ENCODE measurements at places on chromosomes 1 and 21.

DNA sequence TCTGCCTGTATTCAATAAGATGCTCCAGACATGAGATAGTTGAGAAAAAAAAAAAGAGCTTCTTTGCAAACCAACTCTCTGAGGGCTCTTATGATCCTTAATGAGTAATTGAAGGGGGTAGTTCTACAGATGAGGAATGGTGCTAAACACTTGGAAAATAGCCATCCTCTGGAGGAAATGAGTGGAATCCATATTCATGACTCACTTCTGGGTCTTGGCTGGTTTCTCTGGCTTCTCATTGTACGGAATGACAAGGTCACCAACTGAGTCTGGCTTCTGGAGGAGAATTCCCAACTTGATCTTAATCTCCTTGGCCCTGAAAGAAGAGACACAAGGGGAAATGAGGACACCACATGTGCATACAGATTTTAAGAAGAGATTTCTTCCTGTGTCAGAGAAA lies 34.7 kb downstream of the RGS5 start:
- no peaks in the 10 kb centered on the region for H3K36me3 ChIP-seq
- H3K27me3 ChIP-seq, result peaks cover 5% of the 10 kb centered on the region
- no peak overlapping the region for H3K27ac ChIP-seq
- H3K4me3 ChIP-seq, result no peak overlapping the region

- H3K4me1 ChIP-seq, result no peaks in the 10 kb centered on the region
- H3K4me3 ChIP-seq, result no peak overlapping the region
- H3K27ac ChIP-seq, result peak overlapping the region; percentile 55
Measured at GRCh38 chr1:180269645-180270529, 39.8 kb downstream of the LHX4 start.

- no peak overlapping the region for H3K27ac ChIP-seq
- no peak overlapping the region for H3K4me3 ChIP-seq
- H3K36me3 ChIP-seq, result no peaks in the 10 kb centered on the region
- H3K4me1 ChIP-seq, result no peaks in the 10 kb centered on the region
- no peak for DNase-seq
Measured at GRCh38 chr1:245288796-245289195, 134.0 kb downstream of the KIF26B start.

GRCh38 chr1:39272798-39273469 lies 68.4 kb downstream of the MACF1 start:
- peaks cover 11% of the 10 kb centered on the region for H3K36me3 ChIP-seq
- no peaks in the 10 kb centered on the region for H3K27me3 ChIP-seq
- peak overlapping the region; percentile 68 for H3K27ac ChIP-seq
- peak overlapping the region; percentile 17 for H3K4me3 ChIP-seq
- peaks cover 53% of the 10 kb centered on the region for H3K4me1 ChIP-seq

DNA sequence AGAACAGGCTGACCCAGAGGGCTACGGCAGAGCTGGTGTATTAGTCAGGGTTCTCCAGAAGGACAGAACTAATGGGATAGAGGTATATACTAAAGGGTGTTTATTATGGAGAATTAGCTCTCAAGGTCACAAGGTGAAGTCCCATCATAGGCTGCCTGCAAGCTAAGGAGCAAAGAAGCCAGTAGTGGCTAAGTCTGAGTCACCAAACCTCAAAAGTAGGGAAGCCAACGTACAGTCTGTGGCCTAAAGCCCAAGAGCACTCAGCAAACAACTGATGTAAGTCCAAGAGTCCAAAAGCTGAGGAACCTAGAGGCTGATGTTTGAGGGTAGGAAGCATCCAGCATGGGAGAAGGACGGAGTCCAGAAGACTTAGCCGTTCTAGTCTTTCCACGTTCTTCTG lies 179.2 kb downstream of the BACH1 start:
- no peaks in the 10 kb centered on the region for H3K36me3 ChIP-seq
- DNase-seq, result no peak
- no peaks in the 10 kb centered on the region for H3K27me3 ChIP-seq
- H3K4me1 ChIP-seq, result peaks cover 9% of the 10 kb centered on the region
- no peak overlapping the region for H3K27ac ChIP-seq

GRCh38 chr1:70616946-70617345 lies 205.9 kb downstream of the CTH start:
- H3K36me3 ChIP-seq, result no peaks in the 10 kb centered on the region
- no peaks in the 10 kb centered on the region for H3K4me1 ChIP-seq
- no peak overlapping the region for H3K27ac ChIP-seq
- no peak overlapping the region for H3K4me3 ChIP-seq

DNA sequence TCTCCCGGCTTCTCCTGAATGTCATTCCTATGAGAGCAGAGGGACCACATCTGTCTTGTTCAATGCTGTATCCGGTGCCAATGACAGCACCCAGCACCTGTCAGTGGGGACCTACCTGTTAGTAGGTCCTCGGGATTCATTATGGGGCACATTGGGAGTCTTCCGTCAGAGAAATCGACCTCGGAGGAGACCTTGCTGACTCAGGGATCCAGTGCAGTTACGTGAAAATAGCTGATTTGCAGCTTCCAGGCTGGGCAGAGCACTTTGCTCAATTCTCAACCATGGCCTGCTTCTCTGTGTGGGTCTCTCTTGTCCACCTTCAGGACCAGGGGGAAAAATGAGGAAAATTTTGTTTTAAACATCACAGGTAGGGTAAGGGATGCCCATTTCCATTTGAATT lies 130.2 kb downstream of the PRDM2 start:
- no peak for DNase-seq
- H3K27ac ChIP-seq, result no peak overlapping the region
- peaks cover 7% of the 10 kb centered on the region for H3K27me3 ChIP-seq
- no peaks in the 10 kb centered on the region for H3K36me3 ChIP-seq

DNA sequence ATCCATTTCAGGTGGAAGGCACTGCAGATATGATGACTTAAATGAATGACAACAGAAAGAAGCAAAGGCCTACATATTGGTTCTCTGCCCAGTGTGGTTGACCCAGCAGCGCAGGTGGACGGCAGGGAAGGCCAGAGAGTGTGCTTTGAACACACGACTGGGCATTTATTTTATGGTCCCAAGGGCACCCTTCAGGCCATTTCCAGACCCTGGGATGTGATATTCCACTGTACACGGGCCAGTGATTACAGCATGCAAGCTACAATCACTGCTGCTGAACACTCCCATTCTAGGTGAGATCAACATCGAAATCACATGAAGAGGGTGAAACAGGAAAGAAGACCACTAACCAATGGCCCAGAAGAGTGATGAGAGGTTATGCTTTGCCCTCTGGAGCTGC lies 33.8 kb downstream of the PCNX2 start:
- no peaks in the 10 kb centered on the region for H3K27me3 ChIP-seq
- no peak overlapping the region for H3K4me3 ChIP-seq
- DNase-seq, result no peak
- peaks cover 13% of the 10 kb centered on the region for H3K4me1 ChIP-seq
- peak overlapping the region; percentile 62 for H3K27ac ChIP-seq
- peaks cover 11% of the 10 kb centered on the region for H3K36me3 ChIP-seq

- peaks cover 41% of the 10 kb centered on the region for H3K4me1 ChIP-seq
- no peak overlapping the region for H3K27ac ChIP-seq
- H3K27me3 ChIP-seq, result no peaks in the 10 kb centered on the region
- H3K36me3 ChIP-seq, result peaks cover 5% of the 10 kb centered on the region
- no peak for DNase-seq
Measured at GRCh38 chr1:59015708-59016107, 231.9 kb upstream of the JUN start.

GRCh38 chr1:151314137-151314875 lies 12.9 kb downstream of the PI4KB start:
- no peak overlapping the region for H3K4me3 ChIP-seq
- H3K36me3 ChIP-seq, result peaks cover 6% of the 10 kb centered on the region
- no peaks in the 10 kb centered on the region for H3K27me3 ChIP-seq
- no peak for DNase-seq
- peak overlapping the region; percentile 98 for H3K27ac ChIP-seq

DNA sequence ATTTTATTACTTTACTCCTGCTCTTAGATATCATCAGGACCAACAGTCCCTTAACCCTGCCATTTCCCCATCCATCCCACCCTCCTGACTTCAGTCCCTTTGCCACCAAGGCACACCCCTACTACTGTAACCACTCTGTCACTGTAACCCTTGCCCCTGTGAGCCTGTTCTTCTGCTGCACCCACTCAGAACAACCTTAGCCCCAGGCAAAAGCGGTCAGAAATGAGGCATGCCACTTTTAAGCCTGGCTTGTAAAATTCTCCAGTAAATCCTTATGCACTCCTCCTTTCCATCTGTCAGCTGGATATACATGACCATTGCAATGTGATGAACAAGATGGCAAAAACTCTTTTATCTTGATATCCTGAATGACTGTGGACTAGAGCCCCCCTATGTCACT lies 555.0 kb upstream of the PLXNA2 start:
- H3K36me3 ChIP-seq, result no peaks in the 10 kb centered on the region
- no peaks in the 10 kb centered on the region for H3K4me1 ChIP-seq
- DNase-seq, result no peak
- H3K27me3 ChIP-seq, result no peaks in the 10 kb centered on the region

DNA sequence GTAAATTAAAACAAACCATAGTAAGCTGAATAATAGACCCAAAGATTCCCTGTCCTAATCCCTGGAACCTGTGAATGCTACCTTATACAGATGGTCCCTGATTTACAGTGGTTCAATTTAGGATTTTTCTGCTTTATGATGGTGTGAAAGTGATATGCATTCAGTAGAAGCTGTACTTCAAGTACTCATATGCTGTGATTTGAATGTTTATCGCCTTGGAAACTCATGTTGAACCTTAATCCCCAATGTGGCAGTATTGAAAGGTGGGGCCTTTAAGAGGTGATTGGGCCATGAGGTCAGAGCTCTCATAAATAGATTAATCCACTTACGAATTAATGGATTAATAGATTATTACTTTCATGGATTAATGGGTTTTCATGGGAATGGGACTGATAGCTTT lies 10.6 kb upstream of the RRP15 start:
- no peaks in the 10 kb centered on the region for H3K4me1 ChIP-seq
- H3K27ac ChIP-seq, result no peak overlapping the region
- no peak overlapping the region for H3K4me3 ChIP-seq
- no peaks in the 10 kb centered on the region for H3K27me3 ChIP-seq
- no peaks in the 10 kb centered on the region for H3K36me3 ChIP-seq

- DNase-seq, result no peak
- no peaks in the 10 kb centered on the region for H3K27me3 ChIP-seq
- no peak overlapping the region for H3K27ac ChIP-seq
- no peak overlapping the region for H3K4me3 ChIP-seq
- H3K4me1 ChIP-seq, result no peaks in the 10 kb centered on the region
- no peaks in the 10 kb centered on the region for H3K36me3 ChIP-seq
Measured at GRCh38 chr1:184362876-184363275, 24.0 kb upstream of the C1orf21 start.

GRCh38 chr21:45853703-45854342 lies 127.7 kb upstream of the COL6A1 start:
- no peak for DNase-seq
- H3K36me3 ChIP-seq, result peaks cover 2% of the 10 kb centered on the region
- no peak overlapping the region for H3K27ac ChIP-seq
- no peak overlapping the region for H3K4me3 ChIP-seq

- no peak overlapping the region for H3K4me3 ChIP-seq
- peaks cover 30% of the 10 kb centered on the region for H3K27me3 ChIP-seq
- no peak overlapping the region for H3K27ac ChIP-seq
- H3K36me3 ChIP-seq, result no peaks in the 10 kb centered on the region
Measured at GRCh38 chr1:200457810-200458209, 48.0 kb upstream of the ZNF281 start.

DNA sequence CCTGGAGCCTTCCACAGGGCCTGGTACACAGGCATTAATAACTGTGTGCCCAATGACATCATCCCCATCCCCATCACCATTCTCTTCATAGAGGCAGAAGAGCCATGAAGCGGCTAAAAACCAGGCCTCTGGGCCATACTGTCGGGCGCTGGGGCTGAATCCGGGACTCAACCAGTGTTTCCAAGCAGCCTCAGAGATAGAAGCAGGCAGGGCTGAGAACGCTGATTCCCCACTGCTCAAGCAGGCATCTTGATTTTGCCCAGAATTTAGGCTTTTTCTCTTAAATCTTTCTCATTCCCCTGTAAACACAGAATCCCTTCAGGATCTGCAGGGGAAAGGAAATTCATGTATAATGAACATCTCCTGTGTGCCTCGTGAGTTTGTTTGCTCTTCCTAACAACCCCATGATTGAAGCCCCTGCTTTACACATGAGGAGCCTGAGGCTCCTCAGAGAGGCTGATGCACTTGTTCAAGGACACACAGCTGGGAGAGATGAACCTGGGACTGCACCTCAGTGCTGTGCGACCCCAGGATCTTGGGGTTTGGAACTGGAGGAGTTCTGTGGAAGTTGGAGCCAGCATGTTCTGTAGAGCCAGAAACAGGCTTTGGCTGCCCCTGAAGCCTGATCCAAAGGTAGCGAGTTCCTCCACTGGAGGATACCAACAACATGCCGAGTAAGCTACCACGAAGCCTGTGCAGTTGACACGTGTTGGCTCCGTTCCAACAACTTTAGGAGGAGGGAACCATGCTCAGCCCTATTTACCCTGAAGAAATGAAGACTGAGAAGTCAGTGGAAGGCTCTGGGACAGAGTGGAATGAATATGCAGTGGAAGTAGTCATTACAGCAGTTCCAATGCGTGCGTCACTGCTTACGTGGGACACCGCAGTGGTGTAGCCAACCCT lies 55.5 kb downstream of the EDN2 start:
- no peak overlapping the region for H3K4me3 ChIP-seq
- H3K4me1 ChIP-seq, result peaks cover 5% of the 10 kb centered on the region

GRCh38 chr1:47406966-47407365 lies 9.1 kb upstream of the FOXE3 start:
- no peak for DNase-seq
- H3K27me3 ChIP-seq, result peaks cover 44% of the 10 kb centered on the region
- H3K4me1 ChIP-seq, result no peaks in the 10 kb centered on the region
- no peak overlapping the region for H3K27ac ChIP-seq
- no peaks in the 10 kb centered on the region for H3K36me3 ChIP-seq

GRCh38 chr1:68273530-68273929 lies 41.2 kb upstream of the WLS start:
- no peak for DNase-seq
- H3K4me1 ChIP-seq, result no peaks in the 10 kb centered on the region
- H3K4me3 ChIP-seq, result no peak overlapping the region
- no peaks in the 10 kb centered on the region for H3K36me3 ChIP-seq
- H3K27me3 ChIP-seq, result no peaks in the 10 kb centered on the region
- H3K27ac ChIP-seq, result no peak overlapping the region

DNA sequence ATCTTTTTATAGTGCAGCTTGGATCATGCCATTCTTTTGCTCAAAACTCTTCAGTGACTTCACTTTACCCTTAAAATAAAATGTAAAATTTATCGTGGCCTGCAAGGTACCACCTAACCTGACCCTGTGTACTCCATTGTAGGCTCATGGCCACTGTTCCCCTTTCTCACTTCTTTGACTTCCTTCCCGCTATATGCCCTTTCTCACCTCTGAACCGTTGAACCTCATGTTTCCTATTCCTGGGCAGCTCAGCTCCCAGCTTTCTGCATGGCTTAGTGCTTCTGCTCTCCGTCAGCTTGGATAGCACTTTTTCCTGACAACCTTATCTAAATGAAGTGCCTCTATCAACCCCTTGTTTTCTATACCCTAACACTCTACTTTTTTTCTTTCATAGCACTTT lies 61.1 kb upstream of the GPR25 start:
- no peak overlapping the region for H3K27ac ChIP-seq
- H3K27me3 ChIP-seq, result no peaks in the 10 kb centered on the region
- H3K36me3 ChIP-seq, result no peaks in the 10 kb centered on the region
- no peak overlapping the region for H3K4me3 ChIP-seq
- DNase-seq, result no peak
